ENCODE measurements at places on chromosomes 3 and 15.

DNA sequence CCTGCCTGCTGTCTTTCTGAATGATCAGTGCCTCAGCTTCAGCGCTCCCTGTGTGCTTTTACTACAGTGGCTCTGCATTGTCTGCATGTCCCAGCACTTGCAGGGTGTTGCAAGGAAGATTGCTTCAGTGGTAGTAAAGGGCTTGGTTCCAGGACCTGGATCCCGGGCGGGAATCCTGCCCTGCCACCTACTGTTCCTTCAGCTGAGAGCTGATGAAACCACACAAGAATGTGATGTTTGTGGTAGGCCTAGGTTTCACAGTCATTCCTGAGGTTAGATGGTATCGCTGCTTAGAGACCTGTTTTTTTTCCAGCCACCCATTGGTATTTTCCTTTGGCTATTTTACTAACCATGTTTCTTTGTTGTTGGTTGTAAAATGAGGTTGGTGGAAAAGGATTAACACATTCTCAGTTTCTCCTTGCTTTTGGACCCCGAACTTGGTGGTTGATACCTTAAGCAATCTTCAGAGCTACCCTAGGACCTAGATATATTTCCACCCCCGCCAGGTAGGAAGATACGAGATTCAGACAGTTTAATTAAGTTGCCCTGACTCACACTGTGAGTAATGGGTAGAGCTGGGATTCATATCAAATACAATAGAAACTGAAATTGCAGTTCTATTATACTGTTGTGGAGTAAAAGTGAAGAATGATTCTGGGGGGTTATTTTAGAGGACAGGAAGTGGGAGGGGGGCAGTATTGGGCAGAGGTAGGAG is 11.4 kb downstream of the GPR87 start:
- peak; percentile 92 for DNase-seq

DNA sequence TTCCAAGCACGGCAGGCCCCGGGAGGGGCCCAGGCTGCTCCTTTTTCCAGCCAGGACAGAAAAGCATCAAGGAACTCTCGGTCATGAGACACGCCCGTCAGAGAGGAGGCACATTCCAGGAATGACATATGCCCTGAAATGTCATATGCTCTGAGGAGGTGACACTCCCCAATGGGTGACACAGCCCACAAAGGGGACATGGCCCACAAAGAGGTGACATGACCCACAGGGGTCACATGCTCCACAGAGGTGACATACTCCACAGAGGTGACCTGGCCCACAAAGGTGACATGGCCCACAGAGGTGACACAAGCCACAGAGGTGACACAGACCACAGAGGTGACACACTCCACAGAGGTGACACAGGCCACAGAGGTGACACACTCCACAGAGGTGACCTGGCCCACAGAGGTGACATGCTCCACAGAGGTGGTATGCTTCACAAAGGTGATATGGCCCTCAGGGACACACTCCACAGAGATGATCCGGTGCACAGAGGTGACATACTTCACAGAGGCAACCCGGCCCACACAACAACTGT is 79.2 kb downstream of the ABHD5 start:
- no peak for DNase-seq

- DNase-seq, result peak; percentile 57
Observed at GRCh38 chr3:31733234-31733667, 200.5 kb downstream of the STT3B start.

- no peak for DNase-seq
Observed at GRCh38 chr15:88479169-88479568, 11.7 kb downstream of the MRPS11 start.

DNA sequence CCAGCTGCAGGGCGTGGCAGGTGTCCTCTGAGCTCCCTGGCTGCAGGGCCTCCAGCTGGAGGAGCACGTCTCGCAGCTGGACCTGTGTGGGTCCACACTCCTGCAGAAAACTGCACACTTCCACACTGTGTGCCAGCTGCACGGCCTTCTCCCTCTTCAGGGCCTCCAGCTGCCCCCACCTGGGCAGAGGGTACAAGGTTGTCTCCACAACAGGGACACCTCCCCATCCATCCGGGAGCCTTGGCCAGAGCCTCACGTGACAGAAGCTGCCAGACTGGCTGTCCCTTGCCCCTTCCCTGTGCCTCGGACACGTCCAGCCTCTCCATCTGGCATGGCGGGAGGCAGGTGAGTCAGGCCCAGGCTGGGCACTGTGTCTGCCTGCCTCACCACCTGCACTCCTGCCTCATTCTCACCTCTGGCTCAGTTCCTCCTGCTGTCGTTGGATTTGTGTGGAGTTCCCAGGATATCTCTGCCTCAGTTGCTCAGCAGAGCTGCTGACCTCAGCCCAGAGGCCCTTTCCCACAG is 14.5 kb downstream of the SPTBN5 start:
- DNase-seq, result no peak

DNA sequence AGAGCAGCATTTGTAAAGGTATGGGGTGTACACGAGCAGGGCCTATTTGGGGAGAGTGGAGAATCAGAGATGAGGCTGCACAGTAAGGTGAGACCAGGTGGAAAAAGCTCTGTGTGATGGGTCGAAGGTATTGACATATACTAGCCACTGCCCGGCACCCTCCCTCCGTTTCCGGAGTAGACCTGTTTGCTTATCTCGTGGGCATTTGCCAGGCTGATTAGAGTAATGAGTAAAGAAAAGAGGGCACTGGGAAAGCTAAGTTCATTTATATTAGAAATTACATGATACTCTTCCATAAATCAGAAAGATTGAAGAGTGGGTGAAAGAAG is 46.2 kb upstream of the ATG7 start:
- DNase-seq, result no peak

DNA sequence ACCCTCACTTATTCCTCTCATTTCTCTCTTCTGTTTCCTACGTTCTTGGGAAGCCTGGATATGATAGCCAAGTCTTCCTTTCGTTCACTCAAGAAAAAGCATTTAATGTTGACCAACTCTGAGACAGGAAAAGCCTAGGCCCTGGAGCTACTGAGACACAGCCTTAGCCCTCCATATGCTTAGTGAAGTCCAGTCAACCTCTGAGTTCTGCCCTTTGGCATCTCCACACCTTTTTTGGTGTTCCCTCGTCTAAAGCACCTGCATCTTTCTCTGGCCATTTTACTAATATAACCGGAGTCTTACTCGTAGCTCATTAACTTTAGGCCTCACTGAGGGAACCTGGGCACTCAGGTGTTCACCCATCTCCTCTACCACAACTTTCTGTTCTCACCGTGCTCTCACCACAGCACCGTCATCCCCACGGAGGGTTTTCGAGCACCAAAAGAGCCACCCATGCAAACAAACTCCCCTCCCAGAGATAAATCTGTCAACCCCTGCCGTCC is 632 bp downstream of the MTHFS start:
- no peak for DNase-seq

GRCh38 chr3:42535981-42536784 is 33.7 kb downstream of the VIPR1 start:
- peak; percentile 38 for DNase-seq

- no peak for DNase-seq
Observed at GRCh38 chr3:141878326-141878725, 1.9 kb downstream of the ATP1B3 start.

DNA sequence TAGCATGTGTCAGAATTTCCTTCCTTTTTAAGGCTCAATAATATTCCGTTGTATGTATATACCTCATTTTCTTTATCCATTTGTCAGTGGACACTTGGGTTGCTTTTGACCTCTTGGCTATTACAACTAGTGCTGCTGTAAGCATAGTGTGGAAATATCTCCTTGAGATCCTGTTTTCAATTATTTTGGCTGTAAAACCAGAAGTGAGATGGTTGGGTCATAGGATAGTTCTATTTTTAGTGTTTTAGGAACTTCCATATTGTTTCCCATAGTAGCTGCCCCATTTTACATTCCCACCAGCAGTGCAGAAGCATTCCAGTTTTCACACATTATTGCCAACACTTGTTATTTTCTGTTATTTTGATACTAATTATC is 70.4 kb upstream of the C15orf39 start:
- no peak for DNase-seq

- DNase-seq, result no peak
Observed at GRCh38 chr3:142022381-142022780, 127.0 kb downstream of the TFDP2 start.

DNA sequence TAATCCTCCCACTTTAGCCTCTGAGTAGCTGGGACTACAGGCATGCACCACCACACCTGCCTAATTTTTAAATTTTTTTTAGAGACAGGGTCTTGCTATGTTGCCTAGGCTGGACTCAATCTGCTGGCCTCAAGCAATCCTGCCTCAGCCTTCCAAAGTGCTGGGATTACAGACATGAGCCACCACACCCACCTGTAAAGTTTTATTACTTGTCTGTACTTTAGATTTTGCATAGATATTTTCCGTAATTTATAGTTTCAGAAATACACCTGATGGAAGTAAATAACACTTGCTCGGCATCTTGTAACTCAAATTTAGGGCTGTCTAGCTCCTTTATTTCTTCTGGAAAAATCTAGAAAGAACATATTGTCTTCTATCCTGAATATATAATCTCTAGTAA is 5.8 kb downstream of the DZIP3 start:
- DNase-seq, result no peak

- DNase-seq, result no peak
Observed at GRCh38 chr3:123449997-123450604, 1.2 kb upstream of the ADCY5 start.

DNA sequence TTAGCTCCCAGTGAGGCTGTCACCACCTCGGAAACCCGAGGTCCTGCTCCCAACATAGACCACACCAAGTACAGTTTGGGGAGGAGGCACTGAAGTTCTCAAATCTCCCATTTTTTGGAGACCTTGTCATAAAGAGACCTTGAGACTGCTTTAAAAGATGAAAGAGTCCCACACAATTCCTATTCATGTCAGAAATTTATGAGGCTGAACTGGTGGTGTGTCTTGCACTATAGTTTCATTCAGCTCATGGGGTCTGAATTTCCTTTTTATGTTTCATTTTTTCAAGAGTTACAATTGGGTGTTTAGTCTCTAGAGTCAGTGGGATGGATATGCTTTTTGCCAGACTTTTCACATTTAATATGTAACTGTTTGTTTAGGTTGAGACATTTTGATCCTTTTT is 318.1 kb upstream of the LRRFIP2 start:
- DNase-seq, result no peak

GRCh38 chr15:88949734-88950400 is 36.7 kb upstream of the MFGE8 start:
- no peak for DNase-seq

DNA sequence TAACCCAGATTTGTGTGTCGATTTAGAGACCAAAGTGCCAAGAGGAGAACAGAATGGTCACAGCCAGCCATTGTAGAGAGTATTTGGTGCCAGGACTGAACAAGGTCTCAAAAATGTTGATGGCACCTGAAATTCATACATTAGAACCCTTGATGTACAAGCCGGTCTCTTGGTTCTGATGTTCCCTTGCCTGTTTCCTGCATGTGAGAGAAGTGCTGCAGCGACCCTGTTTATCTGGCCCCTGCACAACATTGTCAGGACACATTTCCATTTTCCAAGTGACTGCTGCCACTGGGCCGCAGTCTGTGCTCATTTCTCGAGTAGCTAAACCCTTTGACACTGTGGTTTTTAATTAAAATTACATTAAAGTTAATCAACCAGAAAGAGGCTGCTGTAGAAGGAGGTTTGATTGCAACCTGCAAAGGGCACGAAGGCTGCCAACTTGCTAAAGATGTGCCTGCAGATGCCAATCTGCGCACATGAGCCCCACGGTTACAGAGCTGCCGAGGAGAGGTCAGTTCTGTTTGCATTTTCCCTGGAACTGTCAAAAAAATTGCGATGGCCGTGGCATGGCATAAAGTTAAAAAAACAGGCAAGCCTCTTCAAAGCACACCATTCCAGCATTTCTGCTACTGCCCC is 136.4 kb upstream of the CMC1 start:
- DNase-seq, result no peak

DNA sequence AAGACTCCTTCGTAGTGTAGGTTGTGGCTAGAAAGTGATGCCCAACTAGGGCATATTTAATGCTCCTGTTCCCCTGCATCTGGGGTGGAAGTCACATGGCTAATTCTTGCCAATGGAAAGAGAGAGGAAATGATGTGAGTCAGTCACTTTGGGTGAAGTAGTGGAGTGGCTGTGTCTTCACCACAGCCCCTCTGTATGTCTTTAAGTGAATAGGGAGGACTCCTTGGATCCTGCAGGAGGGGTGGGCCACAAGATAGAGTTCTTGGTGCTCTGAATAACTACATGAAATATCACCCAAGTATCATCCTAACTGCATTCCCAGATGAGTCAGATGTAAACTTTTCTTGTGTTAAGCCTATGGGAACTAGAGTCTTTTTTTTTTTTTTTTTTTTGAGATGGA is 17.8 kb upstream of the MB21D2 start:
- no peak for DNase-seq

- no peak for DNase-seq
Observed at GRCh38 chr3:27721717-27722564, at the start of gene EOMES. EOMES (minus strand) TSS chr3:27722323; CDS start chr3:27722294, 29 bp downstream.

DNA sequence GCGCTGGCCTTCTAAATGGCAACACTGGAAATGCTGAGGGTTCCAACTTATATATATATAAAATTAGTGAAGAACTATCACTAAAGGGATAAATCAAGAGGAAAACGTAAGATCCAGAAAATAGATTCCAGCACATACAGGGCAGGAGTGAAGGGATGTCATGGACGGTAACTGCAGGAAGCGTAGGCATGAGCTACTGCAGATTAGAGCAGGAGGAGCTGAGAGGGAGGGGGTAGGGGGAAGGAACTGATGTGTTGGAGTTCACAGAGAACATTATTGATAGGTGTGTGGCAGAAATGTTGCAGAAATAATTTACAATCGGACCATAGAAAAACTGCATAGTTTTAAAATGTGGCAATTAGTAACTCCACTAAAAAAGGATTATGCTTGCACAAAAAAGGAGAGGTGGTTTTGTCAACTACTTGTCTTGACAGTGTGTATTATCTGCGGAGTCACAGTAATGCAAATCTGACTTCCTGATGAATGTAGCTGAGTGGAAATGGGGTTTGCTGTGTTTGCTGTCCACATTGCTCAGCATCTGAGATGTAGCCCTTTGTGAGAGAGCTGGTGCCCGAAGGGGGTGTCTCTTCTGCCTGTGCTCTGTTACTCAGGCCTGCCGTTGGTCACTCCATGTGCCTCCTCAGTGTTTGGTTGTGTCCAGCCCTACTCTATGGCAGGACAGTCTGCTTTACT is 61.2 kb downstream of the PAK2 start:
- DNase-seq, result no peak

GRCh38 chr3:188979248-188979647 is 192.5 kb upstream of the TPRG1 start:
- DNase-seq, result no peak

DNA sequence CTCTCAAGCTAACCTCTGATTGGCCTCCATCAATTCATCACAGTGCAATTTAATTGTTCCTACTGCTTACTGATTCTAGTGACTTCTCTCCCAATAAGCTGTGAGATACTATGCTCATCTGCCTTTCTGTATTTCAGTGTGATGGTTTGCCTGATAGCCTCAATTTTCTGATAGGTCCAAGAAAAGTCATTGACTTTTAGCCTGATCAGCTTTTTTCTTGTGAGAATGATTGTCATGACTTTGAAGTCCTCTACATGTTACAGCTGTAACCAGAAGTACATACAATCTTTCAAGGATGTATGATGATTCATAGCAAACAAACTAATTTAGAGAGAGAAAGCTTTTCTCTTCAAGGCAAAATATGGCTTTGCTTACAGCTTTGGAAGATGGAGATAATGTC is 463.8 kb upstream of the CNTN3 start:
- DNase-seq, result no peak
